Pancreas (tissue), 10 donors: ENCODE measurements at places on chromosomes 4 and X. TPM values are rescaled to one million over a fixed set of nuclear protein-coding genes. Genes with fewer than 3 reads are reported as not detected.

Gene CT45A7
- not detected for total RNA-seq

DNA sequence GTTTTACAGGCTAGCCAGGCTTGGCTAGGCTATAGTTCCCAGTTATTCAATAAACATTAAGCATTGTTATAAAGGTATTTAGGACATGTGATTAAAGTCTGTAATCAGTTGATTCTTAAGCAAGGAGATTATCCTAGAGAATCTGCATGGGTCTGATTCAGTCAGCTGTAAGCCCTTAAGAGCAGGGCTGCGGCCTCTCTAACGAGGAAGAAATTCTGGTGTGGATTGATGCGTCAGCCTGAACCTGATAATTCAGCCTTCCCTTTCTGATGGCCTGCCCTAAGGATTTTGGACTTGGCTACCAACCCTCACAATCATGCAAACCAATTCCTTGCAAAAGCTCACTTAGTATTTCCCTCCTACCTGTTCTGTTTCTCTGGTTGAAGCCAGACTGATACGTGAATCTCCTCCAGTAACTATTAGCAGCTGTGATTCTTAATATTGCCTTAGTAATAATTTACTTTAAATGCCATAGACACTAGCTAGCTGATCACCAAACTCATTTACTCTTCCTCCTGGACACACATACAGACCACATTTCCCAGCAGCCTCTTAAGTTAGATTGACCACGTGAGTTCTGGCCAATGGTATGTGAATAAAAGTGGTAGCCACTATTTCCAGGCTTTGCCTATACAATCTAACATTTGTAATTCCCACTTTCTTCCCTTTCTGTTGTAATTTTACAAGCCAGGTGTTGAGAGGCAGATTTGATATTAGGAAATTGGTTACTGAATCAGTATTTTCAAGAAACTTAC, 678.0 kb upstream of the INTU start:
- DNase-seq, result no peak

- DNase-seq, result no peak
Measured at GRCh38 chr4:61320631-61321030, 120.5 kb downstream of the ADGRL3 start.

Gene PHOX2B
- total RNA-seq, result not detected

- no peak for DNase-seq
Measured at GRCh38 chr4:128512161-128512560, 224.5 kb upstream of the PGRMC2 start.

DNA sequence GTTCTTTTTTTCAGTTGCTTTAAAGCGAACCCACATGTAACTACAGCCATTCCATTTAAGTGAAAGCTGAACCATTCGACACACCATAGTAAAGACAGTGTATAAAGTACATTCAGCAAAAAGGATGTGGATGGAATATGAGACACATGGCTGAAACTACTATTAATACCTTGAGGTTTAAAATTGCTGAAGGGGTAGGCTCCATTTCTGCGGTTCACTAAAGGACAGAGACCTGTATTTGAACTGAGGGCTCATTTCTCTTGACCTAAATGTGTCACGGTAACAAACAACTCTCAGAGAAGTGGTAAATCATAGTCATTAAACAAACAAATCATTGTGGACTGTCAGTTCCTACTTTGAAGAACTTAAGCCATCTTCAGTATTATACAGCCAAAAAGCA, 1085.6 kb upstream of the TENM3 start:
- no peak for DNase-seq

- DNase-seq, result no peak
Measured at GRCh38 chr4:138772366-138772765, 243.2 kb upstream of the NOCT start.

DNA sequence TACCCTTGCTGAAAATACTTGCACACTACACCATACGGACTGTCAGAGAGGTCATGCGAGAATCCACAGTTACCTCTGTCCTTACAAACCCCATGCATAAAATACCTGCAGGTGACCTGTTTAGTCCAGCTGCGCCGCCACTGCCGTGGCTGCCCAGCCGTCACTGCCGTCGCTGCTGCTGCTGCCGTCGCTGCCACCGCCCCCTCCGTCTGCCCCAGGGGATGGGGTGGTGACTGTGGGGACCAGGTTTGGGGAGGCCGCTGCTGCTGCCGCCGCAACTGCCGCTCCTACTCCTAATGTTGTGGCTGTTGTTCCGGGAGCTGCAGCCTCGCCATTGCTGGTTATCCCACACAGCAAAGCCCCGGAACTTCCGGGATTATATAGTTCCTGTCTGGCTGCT, 141.8 kb upstream of the ZCCHC13 start:
- no peak for DNase-seq

Gene CWH43
- not detected for total RNA-seq

Gene FREM3
- not detected for total RNA-seq

DNA sequence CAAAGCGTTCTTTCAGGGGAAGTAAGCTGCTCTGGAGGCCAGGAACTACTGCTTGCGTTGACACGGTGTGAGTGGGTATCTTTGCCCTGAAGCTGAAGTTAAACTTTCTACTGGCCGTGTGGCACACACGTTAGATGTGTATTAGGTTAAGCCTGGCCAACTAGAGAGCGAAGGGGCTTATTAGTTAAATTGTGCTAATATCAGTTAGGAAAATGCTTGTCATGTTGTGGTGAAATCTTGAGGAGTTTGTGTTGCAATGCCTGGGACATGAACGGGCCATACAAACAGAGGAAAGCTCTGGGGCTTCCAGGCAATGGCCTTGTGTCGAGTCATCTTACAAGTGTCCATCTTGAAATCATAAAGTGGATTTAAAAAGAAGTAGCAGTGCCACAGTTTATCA, 62.6 kb downstream of the NSUN7 start:
- DNase-seq, result no peak

Gene AR
- total RNA-seq, result 0.98 TPM

DNA sequence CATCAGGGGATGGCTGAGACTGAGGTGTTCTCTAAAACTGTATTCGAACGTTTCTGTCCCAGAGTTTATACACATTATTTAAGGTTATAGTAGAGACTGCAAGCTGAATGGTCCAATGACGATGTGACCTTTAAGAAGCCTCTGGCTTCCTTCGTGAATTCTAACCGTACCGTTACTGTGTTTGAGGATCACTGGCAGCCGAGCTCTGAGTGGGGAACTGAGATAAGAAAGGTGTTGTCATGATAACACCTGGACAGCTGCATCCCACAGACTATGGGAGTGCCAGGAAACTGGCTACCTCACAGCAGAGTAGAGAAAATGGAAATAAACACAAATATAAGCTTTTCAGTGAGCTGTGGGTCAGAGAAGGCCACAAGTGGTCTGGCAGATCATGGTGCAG, 59.0 kb downstream of the HMGB2 start:
- DNase-seq, result no peak

GRCh38 chrX:9862525-9862924, 76.3 kb downstream of the SHROOM2 start:
- no peak for DNase-seq

- DNase-seq, result no peak
Measured at GRCh38 chr4:136369073-136369472, 1163.2 kb downstream of the PCDH18 start.

Gene GAB3
- 2.0 TPM for total RNA-seq

Gene TAF7L
- total RNA-seq, result 0.08 TPM

GRCh38 chr4:1062419-1062818, 50.9 kb downstream of the RNF212 start:
- DNase-seq, result no peak

Gene ATP11C
- total RNA-seq, result 7.3 TPM

Gene XG
- not detected for total RNA-seq

GRCh38 chr4:95215991-95216605, 332.7 kb downstream of the UNC5C start:
- DNase-seq, result no peak

Gene AFP
- total RNA-seq, result not detected

GRCh38 chr4:126937846-126938422, 694.8 kb upstream of the INTU start:
- no peak for DNase-seq

DNA sequence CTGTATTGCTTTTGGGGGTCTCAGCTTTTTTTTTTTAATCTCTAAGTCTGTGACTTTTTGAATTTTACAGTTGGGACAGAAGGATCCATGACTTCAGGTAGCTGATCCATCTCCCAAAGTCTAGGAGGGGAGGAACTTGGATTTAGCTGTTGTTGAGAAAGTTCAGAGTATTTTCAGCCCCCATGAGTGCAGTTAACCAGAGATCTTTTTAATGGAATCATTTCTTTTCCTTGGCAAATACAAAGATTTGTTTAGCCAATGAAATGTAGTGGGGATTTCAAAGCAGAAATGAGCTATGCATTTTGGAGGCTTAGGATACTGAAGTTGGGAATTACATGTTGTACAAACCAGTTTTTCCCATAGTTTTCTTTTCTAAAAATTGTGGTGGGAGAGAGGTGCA, 18.1 kb downstream of the FNIP2 start:
- DNase-seq, result no peak

DNA sequence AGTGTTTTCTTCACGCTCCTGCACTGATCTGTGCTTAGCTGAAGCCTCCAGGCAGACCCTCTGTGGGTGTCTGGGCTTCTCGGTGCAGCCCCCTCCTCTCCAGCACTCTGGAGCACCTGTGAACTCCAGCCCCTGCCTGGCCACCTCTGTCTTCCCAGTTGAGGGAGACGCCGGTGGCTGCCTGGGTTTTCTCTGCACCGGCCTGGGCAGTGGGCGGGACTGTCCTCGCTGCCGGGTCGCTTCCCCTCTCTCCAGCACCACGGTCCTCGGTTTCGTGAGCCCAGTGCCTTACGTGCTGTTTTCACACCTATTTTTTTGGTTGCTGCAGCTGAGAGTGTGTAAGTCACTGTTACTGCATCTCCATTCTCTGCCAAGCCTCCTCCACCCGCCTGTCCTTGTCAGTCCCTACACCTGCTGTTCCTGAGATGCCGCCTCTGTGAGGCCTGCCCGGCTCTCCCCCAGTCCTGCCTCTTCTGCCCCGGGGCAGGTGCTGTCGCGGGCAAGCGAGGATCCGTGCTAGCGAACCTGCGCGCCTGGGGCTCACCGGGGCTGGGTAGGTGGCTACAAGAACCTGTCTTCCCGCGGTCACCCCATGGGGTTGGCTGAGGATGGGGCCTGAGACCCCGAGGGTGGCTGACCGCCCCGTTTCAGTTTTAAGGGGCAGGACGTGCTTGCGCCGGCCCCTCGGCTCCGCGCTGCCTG, 2.4 kb upstream of the FGFRL1 start:
- peak; percentile 67 for DNase-seq

Gene FRG2
- total RNA-seq, result not detected

Gene PGAM4
- total RNA-seq, result not detected

- DNase-seq, result no peak
Measured at GRCh38 chr4:15376594-15376993, 51.2 kb upstream of the C1QTNF7 start.

GRCh38 chr4:78544678-78545077, 6.9 kb upstream of the ANXA3 start:
- DNase-seq, result no peak

GRCh38 chrX:35340465-35340864, 397.9 kb downstream of the FAM47B start:
- no peak for DNase-seq
